Stimulated activated CD4-positive, alpha-beta T cell treated with anti-CD3 and anti-CD28 coated beads, Interleukin-12 subunit alpha, Interleukin-12 subunit beta, amount 100 ng/mL, for 24 hours (primary cell): ENCODE measurements at places on chromosomes 2 and 18.
A peak's percentile ranks its signal among the peaks of the same experiment; 100 is the strongest.

GRCh38 chr2:180374502-180375281, 367.6 kb upstream of the CWC22 start:
- DNase-seq, result no peak

- DNase-seq, result no peak
Measured at GRCh38 chr2:99756059-99756458, 266.2 kb upstream of the REV1 start.

- no peak for DNase-seq
Measured at GRCh38 chr2:132521341-132521740, 104.7 kb downstream of the GPR39 start.

DNA sequence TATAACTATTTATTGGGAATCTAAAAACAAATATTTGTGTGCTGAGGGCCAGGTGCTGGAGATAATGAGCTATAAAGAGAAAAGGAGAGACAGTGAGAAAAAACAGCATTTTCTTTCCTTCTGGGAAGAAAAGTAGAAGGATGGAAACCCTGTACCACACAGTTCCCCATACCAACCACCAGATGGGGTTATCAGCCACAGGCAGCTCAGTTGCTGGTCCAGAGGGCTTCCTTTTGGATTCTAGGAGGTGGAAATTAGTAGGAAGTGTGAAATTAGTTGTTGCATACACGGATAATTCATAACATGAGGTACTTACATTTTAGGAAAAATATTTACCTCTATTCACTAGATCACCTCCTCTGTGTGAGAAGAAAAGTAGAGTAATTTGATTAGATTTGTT, 237.0 kb upstream of the FOSL2 start:
- no peak for DNase-seq

DNA sequence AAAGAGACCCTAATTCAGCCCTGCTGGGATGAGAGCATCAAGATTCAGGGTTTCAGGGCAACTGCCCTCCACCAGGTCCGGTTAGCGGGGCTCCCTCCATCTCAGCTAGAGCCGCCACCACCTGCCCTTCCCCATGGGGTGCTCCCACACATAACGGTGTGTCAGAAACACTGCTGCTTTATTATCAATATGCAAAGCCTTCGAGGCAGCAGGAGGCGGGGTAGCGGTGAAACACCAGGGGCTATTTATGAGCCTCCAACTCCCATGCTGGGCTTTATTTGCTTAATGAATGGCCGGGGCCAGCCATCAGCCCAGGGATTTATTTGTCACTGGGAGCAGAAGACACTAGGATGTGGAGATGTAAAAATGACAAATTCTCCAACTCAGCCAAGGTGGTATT, 109.8 kb downstream of the GALNT14 start:
- DNase-seq, result no peak

- DNase-seq, result no peak
Measured at GRCh38 chr2:47118581-47118980, 36.5 kb downstream of the STPG4 start.

DNA sequence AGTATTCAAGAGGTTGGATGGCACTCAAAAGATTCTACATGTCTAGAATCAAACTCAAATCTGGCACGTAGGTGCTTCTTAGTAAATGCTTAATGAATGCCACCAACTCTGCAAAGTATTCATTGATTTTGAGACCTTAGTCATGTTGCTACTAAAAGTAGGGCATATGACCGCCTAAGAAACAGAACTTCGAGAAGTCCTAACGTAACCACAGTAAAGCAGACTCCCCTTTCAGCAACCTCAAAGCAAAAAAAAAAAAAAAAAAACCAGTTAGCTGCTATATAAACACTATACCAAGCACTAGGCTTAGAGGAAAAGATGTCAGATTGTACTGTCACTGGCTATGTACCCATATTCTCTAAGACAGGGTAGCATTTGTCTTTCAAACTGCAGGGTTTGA, 33.9 kb downstream of the PTCD3 start:
- DNase-seq, result no peak

DNA sequence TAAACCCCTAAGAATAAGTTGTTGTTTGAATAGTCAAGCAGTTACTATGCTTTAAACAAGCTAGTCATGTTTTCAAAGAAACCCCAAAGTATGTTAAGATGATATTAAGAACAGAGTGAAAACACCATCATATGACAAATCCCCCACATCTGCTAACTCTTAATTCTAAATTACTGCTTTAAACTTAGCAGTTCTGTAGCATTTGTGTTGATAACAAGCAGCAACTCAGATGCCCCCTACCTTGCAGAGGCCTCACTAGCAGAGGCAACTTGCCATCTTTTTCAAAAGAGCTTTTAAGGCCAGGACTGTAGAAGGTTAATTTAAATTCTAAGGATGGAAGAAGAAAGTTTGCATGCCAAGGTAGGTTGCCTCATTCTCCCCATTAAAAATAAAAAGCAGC, 376.2 kb downstream of the SETBP1 start:
- no peak for DNase-seq

GRCh38 chr2:100244881-100245605, 77.3 kb downstream of the LONRF2 start:
- no peak for DNase-seq

GRCh38 chr2:226435146-226435545, 364.5 kb downstream of the IRS1 start:
- DNase-seq, result no peak

DNA sequence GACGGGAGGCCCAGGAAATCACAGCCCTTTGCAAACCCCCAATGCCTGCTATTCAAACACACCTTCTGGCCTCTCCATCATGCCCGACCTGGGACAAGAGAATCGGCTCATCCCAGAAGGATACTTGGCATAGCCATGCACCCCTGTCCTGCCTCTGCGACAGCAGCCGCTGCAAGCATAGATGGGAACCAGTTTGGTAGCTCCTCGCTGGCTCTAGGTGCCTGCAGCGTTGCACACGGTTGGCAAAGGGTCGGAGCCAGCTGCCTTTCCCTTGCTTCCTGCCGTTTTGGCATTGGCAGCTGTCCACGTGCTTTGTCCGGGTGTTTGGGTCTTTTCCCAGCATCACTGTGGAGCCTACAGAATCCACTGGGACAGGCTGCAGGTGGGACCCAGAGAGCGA, 76.9 kb downstream of the TWIST2 start:
- DNase-seq, result no peak

DNA sequence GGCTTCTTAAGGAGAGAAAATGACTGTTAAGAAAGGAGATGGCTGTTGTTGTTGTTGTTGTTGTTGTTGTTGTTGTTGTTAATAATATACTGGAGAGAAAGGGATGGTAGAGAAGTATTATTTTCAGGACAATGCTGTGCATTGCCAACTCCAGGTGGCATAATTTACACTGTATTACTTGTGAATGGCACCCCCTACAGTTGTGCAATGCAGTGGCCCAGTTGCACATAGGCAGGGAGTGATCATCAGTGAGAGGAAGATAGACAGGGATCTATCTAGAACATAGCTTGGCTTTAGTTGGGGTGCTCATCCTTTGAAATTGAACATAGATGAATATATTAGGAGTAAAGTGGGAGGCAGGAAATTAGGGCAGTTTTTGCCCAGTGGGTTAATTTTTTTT, 47.2 kb upstream of the TMEM163 start:
- DNase-seq, result no peak

- peak; percentile 62 for DNase-seq
Measured at GRCh38 chr2:60819155-60819862, 62.1 kb upstream of the REL start.

- DNase-seq, result no peak
Measured at GRCh38 chr18:31643003-31643402, 41.4 kb downstream of the B4GALT6 start.

- DNase-seq, result no peak
Measured at GRCh38 chr2:138601458-138602165, 100.0 kb downstream of the SPOPL start.

GRCh38 chr2:119477113-119477505, 45.5 kb downstream of the TMEM37 start:
- DNase-seq, result no peak

DNA sequence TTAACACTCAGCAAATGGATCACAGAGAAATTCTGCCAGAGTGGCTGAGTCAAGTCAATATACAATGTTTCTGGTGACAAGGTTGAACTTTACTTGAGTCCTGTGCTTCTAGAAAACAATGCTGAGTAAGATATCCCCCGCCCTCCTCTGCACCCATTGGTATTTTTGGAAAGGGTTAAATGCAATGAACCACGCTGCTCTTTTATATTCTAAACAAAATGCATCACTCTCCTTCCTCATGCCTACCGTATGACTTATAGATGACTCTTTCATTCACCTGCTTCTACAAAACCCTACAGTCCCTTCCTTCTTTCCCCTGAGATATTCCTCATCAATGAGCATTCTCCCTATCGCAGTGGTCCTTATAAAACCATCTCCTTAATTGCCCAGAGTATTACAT, 168.8 kb downstream of the TXNL1 start:
- DNase-seq, result no peak

GRCh38 chr18:61093965-61094364, 239.3 kb upstream of the CDH20 start:
- DNase-seq, result no peak

DNA sequence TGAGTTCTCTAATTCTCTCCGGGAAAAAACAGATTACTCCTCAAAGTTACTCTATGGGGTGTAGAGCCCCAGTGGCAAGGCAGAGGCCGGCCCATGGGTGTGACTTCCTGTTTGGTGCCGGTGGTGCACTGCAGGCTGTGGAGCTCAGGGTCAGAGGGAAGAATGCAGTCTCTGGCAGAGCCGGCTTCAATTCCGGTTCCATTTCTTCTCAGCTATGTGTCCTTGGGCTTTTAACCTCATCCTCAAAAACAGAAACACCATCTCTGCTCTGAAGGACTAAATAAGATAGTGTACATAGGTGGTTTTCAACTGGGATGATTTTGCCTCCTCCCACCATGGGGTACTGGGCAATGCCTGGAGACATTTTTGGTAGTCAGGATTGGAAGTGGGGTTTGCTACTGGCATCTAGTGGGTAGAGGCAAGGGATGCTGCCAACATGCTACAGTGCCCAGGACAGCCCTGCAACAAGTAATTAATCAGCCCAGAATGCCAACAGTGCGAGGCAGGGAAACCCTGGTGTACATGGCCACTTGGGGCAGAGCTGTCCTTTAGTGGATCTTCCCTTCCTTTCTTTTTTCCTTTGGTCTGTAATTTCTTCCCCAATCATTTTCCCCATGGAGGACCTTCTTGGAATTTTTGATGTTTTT, 81.2 kb downstream of the INSIG2 start:
- no peak for DNase-seq
